ENCODE measurements at places on chromosomes 16 and 17.

- no peak for DNase-seq
These were observed 3.1 kb upstream of the SDK2 start for GRCh38 chr17:73647301-73647695.

GRCh38 chr17:73396431-73397277 lies 84.9 kb upstream of the CDC42EP4 start:
- no peak for DNase-seq

GRCh38 chr17:17227608-17228520 lies 9.1 kb downstream of the FLCN start:
- no peak for DNase-seq

GRCh38 chr16:57297856-57298255 lies 13.4 kb upstream of the PLLP start:
- no peak for DNase-seq

- no peak for DNase-seq
These were observed 118.1 kb downstream of the STXBP4 start for GRCh38 chr17:55086635-55087058.

- DNase-seq: no peak
These were observed 64.2 kb upstream of the COX10 start for GRCh38 chr17:14004927-14005620.

DNA sequence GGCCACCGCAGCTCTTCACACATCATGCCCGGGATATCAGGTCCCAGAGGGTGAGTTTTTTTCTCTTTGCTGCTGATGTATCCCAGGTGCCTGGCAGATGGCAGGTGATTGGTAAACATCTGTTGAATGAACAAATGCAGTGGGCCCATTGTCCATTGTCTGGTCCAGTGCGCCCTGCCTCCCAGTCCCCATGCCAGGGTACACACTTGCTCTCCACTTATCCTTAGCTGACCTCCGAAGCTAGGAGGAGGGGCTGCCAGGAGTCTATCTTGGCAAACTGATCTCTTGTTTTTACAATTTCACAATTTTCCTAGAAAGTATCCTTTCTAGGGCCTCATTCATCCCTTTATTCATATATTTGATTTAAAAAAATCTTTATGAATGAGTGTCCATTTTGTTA lies 196.0 kb downstream of the RAB11FIP4 start:
- DNase-seq: no peak

DNA sequence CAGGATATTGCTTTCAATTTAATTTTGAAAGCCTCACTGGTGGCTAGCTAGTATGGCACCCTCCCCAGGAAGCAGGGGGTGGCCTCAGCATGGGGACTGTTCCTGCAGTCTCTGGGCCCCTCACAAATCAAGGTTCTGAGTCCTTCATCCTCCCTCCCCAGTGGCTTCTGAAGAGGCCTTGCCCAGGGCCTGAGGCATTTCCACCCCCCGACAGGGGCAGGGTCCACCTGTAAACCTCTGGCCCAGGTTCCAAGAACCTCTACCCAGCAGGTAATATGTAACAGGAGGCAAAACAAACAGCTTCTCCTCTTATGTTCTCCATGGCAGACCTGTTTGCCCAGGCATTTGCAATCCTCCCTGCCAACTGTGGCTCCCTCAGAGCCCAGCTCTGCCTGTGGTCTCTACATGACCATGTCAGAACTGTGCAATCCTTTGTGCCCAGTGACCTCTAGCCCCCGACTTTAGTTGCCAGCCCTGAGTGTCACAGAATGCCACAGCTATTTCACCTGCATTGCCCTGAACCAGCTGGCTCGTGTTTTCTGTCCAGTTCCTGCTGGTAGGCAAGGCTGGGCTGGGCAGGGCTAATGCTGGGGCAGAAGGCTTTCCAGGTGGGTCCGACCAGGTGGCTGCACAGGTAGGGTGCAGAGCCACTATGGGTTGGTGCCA lies 14.3 kb downstream of the ACSF2 start:
- no peak for DNase-seq

- DNase-seq: no peak
These were observed 44.3 kb downstream of the FZD2 start for GRCh38 chr17:44601539-44601938.

DNA sequence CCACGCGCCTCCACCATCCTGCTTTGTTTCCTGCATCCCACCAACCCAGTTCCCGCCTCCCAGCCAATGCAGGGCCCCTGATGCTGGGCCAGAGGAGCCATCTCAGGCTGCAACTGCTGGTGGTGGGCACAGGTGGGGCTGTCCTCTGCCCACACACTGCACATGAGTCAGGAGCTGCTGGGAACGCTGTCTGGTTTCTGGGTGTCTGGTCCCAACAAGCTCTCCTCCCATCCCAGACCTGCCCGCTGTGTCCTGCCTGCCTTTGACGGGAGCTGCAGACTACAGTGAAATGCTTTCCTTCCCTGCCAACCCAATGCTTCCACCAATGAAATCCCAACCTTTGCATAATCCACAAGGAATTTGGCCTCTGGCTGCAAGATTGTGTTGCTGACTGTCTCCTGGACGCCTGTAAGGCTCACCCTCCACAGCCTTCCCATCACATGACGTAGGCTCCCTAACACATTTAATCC lies 98.9 kb downstream of the N4BP1 start:
- no peak for DNase-seq

GRCh38 chr17:40611840-40612474 lies 35.7 kb downstream of the SMARCE1 start:
- DNase-seq: no peak

- DNase-seq: no peak
These were observed 1.4 kb downstream of the NXPH3 start for GRCh38 chr17:49576917-49577649.

DNA sequence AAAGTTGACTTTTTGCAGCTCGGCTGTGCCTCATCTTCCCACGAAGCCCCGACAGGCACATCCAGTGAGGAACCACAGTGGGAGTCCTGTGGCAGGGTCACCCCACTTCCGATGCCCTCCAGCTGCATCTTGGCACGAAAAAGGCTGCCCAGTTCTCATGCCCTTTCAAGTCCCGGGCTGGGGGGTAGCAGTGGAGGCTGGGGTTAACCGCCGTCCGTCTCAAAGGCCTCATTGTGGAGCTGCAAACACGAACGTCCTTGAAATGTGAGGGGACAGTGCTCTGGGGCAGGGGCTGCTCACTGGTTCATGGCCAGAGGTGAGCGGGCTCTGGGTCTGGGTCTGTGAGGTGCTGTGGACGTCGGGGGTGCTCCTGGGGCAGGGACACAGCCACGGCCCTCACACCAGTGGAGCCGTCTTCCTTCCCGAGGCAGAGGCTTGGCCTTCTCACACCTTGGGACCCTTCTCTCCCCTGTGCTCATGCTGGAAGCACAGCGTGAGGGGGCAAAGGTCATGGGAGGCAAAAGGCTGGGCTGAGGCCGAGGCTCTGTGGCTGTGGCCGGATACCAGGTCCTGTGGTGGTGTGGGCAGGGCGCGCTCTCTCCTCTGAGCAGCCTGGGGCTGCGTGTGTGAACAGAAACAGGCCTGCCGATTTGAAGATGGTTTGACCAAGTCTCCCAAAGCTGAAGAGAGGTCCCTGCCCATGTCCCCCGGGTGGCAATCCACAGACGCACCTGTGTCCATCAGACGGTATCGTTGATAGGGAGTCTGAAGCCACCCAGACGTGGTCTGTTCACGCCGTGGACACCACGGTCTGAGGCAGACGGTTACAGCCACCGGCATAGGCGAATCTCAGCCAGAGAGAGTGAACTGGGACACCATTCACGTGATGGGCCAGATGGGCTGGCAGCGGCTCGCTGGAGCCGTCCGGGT lies 3.1 kb upstream of the MC1R start:
- no peak for DNase-seq

- no peak for DNase-seq
These were observed 12.5 kb downstream of the CARD14 start for GRCh38 chr17:80182118-80182844.

- DNase-seq: no peak
These were observed 32.8 kb downstream of the BEAN1 start for GRCh38 chr16:66459878-66460277.

- DNase-seq: no peak
These were observed 40.9 kb upstream of the RBFOX3 start for GRCh38 chr17:79651761-79652160.

DNA sequence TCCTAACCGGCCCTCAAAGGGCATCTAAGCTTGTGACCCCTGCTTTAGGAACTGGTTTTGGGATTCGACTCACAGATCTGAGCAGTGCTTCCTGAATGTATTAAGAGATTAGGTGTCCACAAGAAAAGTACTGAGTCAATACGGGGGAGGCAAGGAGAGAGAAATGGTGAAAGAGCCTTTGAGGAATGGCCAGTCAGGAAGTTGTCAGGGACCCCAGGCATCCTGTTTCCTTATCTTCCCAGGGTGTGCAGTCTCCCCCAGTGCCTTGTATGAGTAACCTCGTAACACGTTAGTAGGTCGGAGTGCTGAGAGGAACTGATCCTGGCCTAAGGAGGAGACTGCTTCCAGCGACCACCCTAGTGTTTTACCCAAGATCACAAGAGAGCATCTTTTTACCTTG lies 16.4 kb upstream of the TMED6 start:
- DNase-seq: no peak

DNA sequence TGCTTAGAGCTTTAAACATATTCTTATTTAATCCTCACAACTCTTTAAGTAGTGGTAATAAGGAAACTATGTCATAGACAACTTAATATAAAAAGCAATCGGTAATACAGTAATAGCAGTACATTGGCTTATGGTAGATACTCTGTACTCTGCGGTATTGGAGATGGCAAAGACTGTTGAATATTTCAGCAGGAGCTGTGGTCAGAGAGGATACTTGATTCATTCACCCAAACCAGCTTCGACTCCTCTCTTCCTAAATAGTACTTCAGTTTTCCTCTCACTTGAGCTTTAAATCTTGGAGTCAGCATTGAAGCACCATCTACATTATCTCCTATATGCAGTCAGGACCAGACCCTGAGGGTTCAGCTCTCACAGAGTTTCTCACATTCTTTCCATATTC lies 169.3 kb downstream of the CYB561 start:
- no peak for DNase-seq

- DNase-seq: no peak
These were observed 4.8 kb downstream of the RNF222 start for GRCh38 chr17:8392674-8393469.

DNA sequence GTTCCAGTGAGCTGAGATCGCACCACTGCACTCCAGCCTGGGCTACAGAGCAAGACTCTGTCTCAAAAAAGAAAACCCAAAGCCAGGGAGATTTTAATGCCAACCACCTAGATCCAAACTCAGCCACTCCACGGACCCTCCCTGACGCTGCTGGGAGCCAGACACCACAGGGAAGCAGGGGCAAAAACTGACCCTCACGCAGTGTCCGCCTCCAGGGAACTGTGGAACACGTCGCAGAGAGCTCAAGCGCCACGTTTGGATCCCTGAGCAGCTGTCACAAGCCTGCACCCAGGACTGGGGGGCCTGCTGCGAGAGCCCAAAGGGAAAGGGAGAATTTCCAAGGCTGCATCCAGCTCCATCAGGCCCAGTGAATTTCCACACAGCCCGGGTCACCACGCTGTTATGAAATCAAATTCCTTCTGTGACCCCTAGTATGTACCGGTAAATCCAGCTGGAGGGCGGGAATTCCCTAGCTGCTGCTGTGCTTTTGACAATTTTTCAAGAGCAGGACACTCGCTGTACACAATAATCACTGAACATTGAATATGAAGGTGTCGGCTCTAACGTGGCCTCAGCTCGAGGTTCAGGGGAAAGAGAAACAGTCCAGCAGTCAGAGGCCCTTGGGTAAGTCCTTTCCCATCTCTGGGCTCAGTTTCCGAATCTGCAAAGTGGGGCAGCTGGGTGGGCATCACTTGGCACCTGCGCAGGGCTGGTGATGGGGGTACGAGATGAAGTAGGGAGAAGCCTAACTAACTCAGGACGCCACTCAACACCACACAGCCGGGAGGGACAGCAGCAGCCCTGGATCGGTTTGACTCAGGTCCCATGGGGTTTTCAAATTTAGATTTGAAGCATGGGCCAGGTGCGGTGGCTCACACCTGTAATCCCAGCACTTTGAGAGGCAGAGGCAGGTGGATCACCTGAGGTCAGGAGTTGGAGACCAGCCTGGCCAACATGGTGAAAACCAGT lies 8.6 kb downstream of the CARHSP1 start:
- DNase-seq: no peak

GRCh38 chr17:52297230-52298010 lies 138.9 kb upstream of the CA10 start:
- DNase-seq: no peak

DNA sequence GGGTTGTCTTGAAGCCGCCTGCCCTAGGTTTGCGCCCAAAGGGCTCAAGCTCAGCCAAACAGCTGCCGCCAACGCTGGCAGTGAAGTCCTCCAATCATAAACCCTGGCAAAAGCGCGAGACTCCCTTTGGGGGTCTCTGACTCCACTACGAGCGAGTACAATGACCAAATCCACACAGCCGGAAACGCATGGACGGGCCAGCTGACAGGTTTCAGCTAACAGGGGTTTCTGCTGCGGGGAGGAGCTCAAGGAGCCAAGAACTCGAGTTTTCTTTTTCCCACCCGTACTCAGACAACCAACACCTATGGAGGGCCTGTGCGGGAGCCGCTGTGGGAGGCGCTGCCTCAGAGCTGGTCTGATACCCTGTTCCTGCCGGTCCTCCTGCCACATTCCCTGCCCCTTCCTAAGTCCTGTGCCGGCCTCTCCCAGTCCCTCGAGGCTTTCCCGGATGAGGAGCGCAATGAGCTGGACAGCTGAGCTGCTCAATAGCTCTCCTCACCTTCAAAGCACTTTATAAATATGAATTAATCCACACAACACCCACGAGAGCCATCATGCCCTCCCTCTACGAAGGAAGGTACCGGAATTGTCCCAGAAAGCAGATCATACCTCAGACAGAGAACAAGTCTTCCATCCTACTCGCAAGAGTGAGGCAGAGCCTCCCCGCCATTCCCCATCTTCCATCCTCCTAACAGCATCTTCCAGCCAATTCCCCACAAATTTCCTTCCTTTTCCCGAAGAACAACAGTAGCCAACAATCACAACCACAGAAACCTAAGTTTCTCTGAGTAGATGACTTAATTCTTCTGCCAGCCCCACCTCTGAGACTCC lies 6.1 kb downstream of the ABR start:
- DNase-seq: no peak

GRCh38 chr17:69724238-69724637 lies 309.7 kb downstream of the MAP2K6 start:
- DNase-seq: no peak

GRCh38 chr17:73759324-73759723 lies 115.1 kb upstream of the SDK2 start:
- DNase-seq: no peak

DNA sequence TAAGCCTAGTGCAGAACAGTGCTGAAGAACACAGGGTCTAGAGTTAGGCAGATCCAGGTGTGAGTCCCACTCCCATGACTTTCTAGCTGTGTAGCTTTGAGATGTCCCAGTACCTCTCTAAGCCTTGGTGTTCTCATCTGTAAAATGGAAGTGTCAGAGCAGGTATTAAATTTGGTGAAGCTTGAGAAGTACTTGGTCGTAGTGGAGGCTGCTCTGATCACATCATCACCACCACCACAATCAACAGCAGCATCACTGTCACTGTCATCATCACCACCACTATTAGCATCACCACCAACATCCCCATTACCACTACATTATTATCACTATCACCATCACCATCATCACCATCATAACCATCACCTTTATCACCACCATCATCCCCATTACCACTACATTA lies 132.1 kb downstream of the CMIP start:
- no peak for DNase-seq
